Stimulated activated CD4-positive, alpha-beta T cell treated with anti-CD3 and anti-CD28 coated beads, Interleukin-1b, Interleukin-23, amount 100 ng/mL, for 1 hour (primary cell): ENCODE measurements at places on chromosomes 7 and 10.
A peak's percentile ranks its signal among the peaks of the same experiment; 100 is the strongest.

DNA sequence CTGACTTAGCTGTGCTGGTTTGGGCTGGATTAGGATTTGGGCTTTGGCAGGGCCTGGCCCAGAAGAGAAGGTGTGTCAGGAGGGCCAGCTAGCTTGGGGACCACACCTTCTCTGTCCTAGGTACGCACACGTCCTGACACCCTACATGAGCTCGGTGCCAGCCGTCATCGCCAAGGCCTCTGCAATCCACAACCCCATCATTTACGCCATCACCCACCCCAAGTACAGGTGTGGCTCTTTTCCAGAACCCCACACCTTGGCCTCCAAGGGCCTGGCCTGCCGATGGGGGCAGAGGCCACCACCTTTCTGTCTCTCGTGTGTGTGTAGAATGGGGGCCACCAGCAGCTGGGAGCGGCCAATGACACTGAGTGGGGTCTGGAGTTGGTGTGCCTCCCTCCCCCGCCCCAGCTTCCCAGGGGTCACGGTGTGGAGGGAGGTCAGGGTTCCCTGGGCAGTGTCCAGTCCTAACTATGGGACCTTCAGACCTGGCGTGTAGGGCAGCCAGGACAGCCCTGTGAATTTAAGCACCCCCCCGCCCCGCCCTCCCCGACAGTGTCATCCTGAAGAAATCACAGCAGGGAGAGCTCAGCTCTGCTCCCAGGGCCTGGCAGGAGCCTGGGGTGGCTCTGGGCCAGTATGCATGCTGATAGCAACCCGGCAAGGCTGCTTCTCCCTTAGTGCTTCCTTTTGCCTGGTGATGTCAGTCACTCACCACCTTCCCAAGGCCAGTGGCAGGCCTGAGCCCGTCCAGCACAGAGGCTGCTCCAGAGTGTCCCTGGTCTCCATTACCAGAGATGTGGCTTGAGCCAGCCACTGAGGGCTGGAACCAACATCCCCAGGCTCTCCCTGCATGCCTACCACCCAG lies 6.9 kb upstream of the LDB3 start:
- no peak for DNase-seq

DNA sequence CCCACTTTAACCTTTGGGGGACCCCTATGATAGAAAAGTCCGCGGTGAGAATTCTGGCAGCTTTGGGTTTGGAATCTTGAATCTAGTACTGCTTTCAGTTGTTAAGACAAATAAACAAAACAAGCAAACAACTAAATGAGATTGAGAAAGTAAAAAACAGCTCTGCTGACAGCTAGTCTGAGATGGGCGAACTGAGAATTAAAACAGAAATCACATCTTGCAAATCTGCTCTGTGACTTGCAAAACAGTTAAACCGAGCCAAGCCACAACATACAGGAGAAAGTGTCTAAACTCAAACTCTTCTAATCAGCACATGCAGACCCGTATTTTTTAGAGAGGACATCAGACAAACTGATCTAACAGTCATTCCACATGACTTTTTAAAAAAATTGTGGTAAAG lies 110.4 kb downstream of the SH2D4B start:
- no peak for DNase-seq

GRCh38 chr10:90313576-90314325 lies 544.1 kb downstream of the HTR7 start:
- no peak for DNase-seq

DNA sequence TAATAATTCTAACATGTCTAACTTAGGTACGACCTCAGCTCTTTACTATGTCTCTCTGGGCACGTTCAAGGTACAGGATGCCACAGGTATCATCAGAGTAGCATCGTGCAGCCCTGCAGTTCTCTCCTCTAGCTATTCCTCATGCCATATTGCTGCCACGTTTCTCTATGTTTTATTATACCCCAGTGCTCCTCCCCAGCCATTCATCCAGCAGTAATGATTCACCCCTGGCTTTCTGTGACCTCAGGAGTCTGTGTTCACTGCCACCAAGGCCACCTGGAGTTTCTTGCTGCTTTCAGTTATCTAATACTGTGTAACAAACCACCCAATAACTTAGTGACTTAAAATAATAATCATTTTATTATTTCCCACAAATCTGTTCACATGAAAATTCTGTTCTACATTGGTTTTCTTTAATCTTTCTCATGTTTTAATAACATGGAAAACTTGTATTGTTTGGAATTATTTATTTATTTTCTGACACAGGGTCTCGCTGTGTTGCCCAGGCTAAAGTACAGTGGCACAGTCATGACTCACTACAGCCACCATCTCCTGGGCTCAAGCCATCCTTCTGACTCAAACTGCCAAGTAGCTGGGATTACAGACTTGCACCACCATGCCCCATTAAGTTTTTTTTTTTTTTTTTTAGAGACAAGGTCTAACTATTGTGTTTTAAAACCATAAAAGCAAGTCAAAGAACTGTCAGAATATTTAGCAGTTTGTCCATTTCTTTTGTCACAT lies 21.8 kb downstream of the REEP3 start:
- no peak for DNase-seq

- DNase-seq: no peak
Observed at GRCh38 chr7:142716596-142716995, 32.7 kb upstream of the PRSS1 start.

DNA sequence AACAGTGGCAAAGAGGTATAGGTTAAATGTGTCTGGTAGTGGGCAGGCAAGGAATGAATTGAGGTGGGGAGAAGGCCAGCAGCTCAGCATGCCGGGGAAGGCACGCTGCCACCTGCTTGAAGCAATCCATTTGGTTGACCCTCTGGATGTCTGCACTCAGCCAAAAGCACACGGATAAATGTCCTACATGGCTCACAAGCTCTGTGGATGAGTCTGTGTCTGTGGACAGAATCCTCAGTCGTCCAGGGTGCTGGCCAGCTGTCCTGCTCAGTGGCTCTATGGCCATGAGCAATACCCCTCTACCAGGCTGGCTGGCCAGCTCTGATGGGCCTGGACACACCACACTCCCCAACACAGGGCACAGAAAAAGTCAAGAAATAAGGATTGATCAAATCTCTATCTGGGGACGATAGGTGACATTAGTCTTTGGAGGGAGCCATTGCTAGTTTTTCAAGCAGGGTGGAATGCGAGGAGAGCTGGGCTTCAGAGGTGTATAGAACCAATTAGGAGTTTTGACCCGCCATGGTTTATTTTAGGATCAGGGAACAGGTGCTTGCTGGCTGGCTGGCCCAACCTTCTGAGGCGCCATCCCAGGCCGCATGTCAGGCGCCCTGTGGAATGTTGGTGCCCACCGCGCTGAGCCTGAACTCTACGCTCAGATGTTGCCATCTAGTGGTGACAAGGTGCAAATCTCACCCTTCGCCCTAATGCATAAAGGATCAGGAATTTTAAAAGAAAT lies 493.4 kb downstream of the TNS3 start:
- no peak for DNase-seq

GRCh38 chr10:114103284-114103683 lies 59.6 kb downstream of the ADRB1 start:
- DNase-seq: no peak

DNA sequence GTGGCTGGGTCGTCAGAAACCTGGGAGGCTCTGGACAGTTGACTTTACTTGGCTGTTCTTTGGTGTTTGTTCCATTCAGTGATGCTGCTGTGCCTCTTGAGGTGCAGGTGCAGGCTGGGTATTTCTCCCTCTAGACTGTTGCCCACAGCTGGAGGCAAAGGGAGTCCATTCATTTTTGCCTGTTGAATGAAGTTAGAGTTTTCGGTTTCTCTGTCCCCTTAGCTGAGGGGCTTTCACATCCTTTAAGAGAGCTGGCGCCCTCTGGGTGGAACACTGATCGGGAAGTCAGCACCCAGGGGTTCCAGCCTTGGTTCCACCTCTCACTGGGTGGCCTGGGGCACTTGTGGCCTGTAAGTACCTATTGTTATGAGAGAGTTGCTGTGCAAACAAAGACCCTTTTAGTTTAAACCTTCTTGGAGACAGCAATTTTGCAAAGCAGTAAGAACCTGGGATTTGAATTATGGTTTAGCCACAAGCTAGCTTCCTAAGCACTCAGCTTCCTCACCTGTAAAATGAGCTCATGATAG lies 67.2 kb downstream of the GRK5 start:
- no peak for DNase-seq

DNA sequence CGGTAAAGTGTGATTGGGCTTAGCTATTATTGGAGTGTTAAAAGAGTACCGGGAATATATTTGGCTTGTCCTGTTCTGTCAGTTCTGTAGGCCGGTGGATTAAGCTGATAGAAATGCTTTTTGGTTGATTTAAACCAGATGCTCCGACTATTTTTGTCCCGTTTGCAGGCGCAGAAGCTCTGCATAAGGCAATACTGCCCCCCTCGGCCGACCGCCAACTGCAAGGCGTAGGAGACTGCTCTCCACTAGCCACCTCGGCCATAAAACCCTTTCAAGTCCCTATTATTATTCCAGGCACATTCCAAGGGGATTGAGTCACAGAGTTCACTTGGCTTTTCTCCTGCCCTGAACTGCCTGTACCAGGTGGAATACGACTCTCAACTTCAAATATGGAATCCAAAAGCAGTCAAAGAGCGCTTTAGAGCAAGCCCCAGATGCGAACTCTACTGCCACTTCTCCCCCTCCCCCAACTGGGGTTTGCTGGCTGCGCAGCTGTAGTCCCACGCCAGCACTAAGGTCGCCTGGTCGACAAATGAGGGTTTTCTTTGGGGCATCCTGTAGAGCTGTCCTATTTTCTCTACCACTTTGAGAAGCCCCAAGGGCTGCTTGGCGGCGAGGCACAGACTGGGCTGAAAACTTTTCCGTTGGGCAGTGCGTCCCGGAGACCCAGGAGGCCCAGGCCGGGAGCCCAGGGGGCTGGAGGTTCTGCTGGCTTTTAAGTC lies 108.3 kb downstream of the REEP3 start:
- peak; percentile 63 for DNase-seq

DNA sequence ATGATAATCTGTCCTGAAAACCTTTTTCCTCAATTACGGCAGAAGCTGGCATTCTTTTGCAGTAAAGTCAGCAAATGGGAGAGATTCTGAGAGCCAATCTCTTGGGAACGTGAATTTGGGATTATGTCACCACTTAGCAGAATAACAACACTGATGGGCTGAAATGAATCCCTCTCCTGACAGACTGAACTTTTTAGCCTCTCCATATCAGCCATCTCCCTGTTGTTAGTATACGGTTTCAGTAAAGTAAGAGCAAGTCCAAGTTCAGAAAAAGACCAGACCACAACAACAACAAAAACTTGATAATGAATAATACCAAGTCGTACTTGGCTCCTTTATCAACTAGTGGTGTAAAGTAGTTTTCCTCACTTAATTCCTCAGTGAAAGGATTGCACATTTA lies 1048.8 kb downstream of the GATA3 start:
- DNase-seq: no peak

GRCh38 chr7:35520810-35521625 lies 173.9 kb downstream of the HERPUD2 start:
- DNase-seq: no peak

DNA sequence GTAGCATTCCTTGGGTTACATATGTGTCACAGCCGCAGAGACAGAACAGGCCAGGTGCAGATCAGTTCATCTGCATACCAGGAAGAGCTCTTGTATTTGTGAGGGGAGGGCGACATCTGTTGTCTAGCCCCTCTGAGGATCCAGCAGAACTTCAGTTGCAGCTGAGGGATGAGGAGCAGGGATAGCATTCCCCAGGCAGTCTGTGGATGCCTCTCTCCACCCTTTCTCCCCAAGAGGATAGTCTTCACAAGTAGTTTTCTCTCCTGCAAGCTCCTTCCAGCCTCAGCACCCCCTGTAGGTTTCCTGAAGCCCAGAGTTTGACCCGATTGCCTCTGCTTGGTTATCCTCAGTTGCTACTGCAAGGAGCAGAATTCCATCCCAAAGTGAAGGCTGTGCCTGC lies 2.6 kb downstream of the SCD start:
- no peak for DNase-seq

DNA sequence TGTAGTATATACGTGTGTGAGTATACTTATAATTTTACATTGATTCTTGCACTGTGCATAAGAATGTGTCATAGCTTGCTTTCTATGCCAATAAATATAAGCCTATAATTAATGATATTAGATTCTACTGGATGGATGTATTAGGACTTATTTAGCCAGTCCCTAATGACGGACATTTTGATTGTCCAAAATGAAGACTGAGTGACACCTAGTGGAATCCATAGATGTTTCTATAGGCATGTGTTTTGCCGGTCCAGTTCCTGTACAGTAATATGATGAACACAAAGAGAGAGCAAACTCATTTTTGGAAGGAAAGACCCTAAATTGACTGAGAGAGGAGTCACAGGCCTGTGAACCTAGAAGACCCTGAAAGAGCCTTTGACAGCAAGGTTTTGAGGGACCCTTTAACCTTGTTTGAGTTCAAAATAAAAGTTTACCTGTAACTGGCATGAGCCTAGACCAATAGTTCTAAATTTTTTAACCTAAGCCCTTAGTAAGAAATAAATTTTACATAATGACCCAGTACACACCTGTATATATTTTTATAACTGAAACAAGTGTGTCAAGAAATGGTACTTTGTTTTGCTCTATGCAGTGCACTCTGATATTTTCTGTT lies 42.4 kb upstream of the AGBL3 start:
- no peak for DNase-seq

DNA sequence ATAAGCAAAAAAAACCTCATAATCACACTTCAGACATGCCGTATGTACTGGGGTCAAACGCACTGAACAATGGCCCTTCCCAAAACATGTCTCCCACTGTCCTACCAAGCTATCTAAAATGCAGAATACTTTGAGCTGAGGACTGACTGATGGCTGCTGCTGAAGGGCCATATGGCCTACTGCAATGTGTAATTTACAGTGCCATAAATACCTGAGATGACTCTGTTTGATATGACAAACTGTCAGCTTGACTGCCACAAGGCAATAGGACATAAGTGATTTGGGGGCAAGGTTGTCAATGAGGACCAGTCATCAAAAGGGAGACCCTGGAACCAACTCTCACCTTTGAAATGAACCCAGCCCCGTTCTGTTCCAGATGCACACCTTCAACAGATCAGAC lies 187.4 kb upstream of the FRMD4A start:
- no peak for DNase-seq

DNA sequence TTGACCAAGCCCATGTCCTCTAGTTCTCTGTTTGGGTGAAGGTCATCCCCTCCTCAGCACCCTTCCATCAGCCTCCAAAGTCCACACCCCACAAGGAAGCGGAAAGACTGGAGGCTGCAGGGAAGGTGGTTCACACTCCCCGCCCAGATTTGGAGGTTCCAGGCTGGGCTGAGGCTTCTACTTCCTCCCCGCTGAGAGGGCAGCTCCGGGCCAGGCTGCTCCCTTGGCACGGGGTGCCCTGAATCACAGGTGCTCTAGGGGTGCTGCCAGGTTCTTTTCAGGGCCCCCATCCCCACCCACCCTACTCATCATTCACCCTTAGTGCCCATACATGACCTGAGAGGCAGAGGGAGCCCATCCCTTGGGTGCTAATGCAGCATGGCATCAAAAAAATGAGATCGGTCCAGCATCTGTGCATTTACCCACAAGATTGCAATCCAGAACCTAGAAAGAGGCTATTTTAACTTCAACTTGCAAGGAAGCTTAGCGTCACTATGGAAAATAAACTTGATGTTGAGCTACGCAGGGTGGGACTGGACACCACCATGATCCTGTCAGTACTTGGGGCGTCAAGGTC lies 47.3 kb upstream of the ZMIZ1 start:
- DNase-seq: no peak
